Right renal cortex interstitium (tissue), 3 donors: ENCODE measurements at places on chromosomes 2 and 18.

DNA sequence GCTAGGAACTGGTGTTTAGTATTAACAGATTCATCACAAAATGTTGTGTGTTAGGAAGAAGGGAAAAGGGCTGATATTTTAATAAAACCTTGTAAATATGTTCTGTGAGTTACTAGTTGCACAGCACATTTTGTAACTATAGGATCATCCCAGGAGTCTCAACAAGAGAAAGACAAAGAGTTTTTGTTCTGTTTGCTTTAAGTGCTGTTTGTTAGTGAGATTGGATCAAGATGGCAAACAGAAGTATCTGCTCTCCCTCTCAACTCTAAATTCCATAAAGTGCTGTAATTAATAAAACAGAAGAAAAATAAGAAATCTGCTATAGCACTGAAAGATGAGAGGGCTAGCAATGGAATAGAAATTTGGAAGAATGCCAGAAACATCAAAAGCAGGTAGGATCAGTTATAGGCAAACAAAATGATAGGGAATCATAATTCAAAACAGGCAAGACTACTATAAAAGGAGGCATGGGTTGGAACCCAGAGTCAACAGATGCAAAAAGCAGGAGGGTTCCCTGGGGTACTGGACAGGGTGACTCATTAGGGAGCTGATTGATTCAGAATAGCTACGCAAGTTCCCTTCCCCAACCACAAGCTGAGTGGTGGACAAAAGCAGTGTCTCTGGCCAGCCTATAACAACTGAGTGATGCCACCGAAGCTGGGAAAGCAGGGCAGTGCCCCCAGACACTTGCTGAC is 75.8 kb downstream of the DYNC1I2 start:
- DNase-seq = no peak

DNA sequence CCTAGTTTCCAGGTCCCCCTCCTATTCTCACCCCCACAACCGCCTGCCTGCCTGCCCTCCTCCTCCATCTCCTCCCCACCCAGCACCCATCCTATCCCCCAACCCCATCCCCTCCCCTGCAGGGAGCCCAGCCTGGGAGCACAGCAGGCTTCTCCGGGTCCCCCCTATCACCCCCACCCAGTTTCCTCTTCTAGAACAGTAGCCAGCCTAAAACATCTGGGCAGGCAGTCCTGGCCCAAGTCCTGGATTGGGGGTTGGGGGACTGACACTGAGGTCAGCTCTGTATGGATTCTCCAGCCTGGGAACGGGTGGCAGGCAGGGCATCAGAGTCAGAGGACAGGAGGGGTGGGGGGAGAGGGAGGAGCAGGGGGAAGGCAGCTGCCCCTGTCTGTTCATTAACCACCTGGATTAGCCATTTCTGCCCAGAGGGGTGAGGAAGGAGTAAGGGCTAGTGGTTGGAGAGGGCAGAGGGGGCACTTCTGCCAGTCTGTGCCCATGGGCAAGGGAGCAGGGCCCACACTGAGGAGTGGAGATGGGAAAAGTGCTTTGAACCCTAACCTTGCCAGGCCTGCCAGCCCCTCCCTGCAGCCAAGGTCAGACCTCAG is 60.0 kb downstream of the TNS1 start:
- DNase-seq = no peak

- DNase-seq = no peak
These were observed 18.3 kb upstream of the PELI1 start for GRCh38 chr2:64162516-64162915.

DNA sequence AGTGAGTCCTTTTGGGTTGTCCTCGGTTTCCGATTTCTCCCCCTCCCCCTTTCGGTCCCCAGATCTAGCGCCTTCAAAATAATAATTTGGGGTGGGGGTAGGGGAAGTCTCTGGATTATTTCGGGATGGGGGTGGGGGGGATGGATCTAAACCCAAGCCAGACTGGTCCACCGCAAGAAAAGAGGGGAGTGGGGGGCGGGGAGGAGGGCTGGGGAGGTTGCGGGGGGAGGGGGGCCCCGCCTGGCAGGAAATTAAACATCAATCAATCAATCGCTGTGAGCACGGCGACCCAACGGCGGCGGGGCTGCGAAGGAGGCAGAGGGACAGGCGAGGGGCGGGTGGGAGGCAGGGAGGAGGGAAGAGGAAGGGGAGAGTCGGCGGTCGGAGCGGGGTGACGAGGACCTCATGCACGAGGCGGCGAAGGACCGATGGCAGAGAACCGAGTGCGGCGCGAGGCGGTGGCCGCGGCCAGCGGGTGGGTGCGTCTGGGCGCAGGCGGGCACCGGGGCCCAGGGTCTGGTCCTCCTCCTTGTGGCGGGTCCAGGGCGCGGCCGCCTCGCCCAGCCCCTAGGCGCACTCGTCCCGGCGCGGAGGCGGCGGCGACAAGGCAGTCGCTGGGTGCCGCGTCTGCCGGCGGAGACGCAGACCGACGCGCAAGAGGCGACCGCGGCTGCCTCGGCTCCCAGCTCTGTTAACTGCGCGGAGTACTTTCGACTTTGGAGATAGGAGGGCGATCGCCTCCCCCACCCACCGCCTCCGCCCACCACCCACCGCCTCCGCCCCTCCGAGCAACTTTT is 468 bp upstream of the SATB2 start:
- no peak for DNase-seq

GRCh38 chr2:75379476-75380210 is 180.3 kb upstream of the TACR1 start:
- DNase-seq = no peak
